ENCODE measurements at places on chromosomes 6 and 20. TPM values are rescaled to one million over a fixed set of nuclear protein-coding genes. Genes with fewer than 3 reads are reported as not detected.

PAX1 gene
- total RNA-seq, result not detected

ZC2HC1B gene
- not detected for total RNA-seq

REM1 gene
- not detected for total RNA-seq

DNA sequence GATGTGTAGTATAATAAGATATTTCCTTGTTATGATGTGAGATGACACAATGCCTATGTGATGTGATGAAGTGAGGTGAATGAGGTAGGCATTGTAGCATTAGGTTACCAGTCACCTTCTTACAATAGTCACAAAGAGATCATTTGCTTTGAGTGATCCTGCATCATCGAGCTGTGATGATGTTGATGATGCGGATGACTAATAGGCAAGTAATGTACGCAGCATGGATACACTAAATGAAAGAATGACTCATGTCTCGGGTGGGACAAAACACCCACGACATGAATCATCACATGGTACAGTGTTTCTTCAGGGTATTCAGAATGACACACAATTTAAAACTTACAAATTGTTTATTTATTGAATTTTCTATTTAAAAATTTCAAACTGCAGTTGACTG is 806.3 kb upstream of the GJE1 start:
- no peak for DNase-seq

SPATS1 gene
- not detected for total RNA-seq

FKBP1C gene
- 0.39 TPM for total RNA-seq

GRCh38 chr20:45833883-45834796 is 541 bp downstream of the SNX21 start:
- DNase-seq, result no peak

- DNase-seq, result no peak
These were observed 57.4 kb downstream of the B4GALT5 start for GRCh38 chr20:49656304-49656703.

GRCh38 chr6:154134471-154135147 is 95.6 kb downstream of the OPRM1 start:
- DNase-seq, result no peak

FAM83C gene
- not detected for total RNA-seq

GRCh38 chr6:106745197-106745770 is 115.9 kb downstream of the QRSL1 start:
- no peak for DNase-seq

GRCh38 chr20:48393737-48394314 is 434.0 kb downstream of the PREX1 start:
- DNase-seq, result no peak

GRCh38 chr20:24766143-24766527 is 182.9 kb upstream of the CST7 start:
- DNase-seq, result peak; percentile 39

DNA sequence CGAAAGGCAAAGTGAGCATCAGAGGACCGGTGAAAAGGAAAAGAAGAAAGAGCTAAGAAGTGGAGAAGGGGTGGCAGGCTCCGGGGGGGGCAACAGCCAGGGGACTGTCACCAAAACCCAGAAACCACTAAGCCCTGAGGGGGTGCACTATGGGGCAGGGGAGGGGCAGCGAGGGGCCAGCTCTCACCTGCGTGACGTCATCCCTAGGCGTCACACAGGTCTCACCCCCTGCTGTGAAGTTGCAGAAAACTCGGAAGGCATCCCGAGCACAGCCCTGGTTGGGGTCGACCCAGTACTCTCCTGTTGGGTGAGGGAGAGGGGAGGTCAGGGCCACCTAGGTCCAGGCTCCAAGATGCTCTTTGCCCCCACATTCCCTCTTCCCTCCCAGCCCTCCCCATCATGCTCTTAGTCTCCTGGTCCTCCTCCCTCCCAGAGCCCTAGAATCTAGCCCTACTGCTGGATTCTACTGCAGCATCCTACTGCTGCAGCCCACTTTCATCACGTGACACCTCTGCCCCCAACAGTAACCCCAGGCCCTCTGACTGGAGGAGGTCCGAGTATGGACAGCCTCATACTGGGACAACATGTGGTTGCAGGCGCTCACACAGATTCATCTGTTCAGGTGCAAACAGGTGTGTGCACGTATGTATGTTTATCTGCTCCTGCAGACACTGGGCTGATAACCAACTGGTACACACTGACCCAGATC is 27.4 kb downstream of the COL11A2 start:
- DNase-seq, result no peak

- no peak for DNase-seq
These were observed 134.6 kb upstream of the EEF1E1 start for GRCh38 chr6:8236956-8237355.

DNA sequence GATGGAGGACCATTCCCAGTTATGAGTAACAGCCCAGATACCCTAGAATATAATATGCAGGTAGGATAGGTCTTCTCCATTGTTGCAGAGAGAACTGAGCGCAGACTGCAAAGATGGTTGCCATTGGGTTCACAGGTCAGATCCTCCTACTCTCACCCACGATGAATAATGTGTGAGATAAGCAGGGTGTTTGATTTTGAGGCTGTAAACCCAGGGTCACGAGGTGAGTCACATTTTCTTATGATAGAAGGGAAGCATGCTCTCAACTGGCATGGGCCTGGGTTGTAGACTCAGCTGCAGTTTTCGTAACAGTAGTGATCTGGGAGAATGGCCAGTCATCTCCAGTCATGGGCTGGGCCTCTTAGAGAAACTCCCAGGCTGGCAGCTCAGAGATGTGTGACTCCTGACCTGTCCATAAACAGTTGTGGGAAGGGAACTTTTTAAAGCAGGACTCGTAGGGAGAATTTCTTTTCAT is 74.2 kb downstream of the CD164 start:
- no peak for DNase-seq

GRCh38 chr6:116101790-116102189 is 1.1 kb downstream of the NT5DC1 start:
- peak; percentile 34 for DNase-seq

RGS17 gene
- total RNA-seq, result not detected

DNA sequence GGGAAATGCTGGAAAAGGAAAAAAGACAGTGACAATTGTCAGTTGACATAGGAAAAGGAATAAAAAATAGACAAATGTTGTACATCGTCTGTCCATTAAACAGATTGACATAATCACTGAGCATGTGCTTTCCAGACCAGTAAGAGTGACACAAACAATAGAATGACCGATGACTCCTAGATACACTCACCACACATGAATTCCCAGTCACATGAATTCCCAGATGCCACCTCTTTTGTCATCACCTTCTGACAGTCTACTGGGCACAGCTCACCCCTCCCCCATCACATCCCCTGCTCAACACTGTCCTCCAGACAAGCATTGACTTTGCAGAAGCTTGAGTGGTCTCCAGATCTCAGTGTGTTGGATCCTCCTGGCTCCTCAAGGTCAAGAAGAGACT is 25.9 kb downstream of the POM121L2 start:
- DNase-seq, result no peak

- peak; percentile 58 for DNase-seq
These were observed 186.3 kb downstream of the ADGB start for GRCh38 chr6:146785001-146785585.

PLA2G7 gene
- not detected for total RNA-seq

GTSF1L gene
- 4.0 TPM for total RNA-seq

GRCh38 chr6:164005004-164005711 is 590.6 kb downstream of the QKI start:
- no peak for DNase-seq

- DNase-seq, result no peak
These were observed 55.5 kb downstream of the SLC22A2 start for GRCh38 chr6:160203076-160203475.

DNA sequence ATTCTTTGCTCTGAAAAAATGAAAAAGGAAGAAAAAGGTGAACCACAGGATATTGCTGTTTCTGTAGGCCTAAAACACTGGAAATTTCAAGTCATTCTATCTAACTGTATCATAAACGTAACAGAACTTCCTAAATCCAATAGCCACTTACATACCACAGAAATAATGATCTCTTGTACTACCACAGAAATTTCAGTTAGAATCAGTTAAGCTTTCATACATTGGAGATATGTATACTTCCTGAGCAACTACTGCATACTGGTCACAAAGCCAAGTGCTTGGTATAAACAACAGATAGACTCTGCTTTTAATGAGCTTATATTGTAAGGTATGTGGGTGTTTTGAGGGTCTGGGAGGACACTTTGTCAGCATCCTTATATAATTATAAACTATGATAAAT is 38.6 kb downstream of the VTA1 start:
- no peak for DNase-seq

GRCh38 chr6:111989743-111990142 is 64.2 kb upstream of the CCN6 start:
- DNase-seq, result peak; percentile 65

DNA sequence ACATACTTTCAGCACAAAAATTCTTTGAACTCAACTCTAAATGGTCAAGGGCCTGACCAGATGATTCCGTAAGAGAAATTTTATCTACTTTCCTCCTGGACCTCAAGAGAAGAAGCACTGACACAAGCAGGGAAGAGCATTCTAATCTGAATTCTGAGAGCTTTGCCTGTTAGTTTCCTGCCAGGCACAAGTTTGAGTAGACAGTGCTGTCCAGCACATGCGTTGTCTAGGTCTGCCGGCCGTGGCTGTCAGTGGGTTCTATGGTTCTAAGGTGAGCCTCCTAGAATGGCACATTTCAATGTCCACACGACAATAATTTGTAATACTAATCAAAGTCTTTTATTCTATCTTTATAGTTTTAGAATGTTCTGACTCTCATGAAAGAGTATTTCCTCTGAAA is 91.9 kb downstream of the RFPL4B start:
- DNase-seq, result no peak

ZFP57 gene
- total RNA-seq, result not detected

SIGLEC1 gene
- 0.11 TPM for total RNA-seq

DNA sequence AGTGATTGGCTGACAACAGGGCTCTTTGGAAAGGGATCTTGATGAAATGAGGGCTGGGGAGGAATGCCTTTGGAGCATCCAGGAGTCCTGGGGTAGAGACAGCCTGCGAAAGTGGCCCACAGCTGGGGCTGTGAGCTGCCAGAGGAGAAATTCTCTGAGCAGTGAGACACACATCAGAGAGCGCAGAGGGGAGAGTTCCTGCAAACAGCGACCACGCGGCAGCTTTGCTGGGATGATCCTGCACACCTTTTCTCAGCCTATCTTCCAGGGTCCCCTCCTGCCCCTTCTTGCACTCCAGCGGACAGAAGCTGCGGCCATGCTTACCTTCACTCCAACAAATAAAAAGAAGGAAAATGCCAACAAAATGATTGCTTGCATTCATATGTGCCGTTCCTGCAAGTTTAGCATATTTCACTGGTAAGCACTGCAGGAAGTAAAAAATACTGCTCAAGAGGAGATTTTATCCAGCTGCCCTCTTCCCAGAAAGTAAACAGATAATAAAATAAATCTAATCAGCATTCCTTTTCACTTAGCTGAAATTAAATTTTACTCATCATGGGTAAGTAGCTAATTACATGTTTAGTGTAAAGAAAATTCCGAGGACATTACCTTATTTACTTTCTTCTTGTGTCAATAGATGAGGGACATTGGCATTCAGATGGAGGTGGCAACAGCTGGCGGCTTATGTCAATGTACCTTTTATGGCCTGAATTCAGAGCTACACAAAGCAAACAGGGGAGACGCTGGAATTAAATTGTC is 339.9 kb upstream of the ARID1B start:
- DNase-seq, result no peak

HCRTR2 gene
- not detected for total RNA-seq

GRCh38 chr20:46699651-46700359 is 9.6 kb upstream of the SLC2A10 start:
- no peak for DNase-seq

- no peak for DNase-seq
These were observed 147.0 kb downstream of the TBC1D32 start for GRCh38 chr6:121187200-121187832.

DNA sequence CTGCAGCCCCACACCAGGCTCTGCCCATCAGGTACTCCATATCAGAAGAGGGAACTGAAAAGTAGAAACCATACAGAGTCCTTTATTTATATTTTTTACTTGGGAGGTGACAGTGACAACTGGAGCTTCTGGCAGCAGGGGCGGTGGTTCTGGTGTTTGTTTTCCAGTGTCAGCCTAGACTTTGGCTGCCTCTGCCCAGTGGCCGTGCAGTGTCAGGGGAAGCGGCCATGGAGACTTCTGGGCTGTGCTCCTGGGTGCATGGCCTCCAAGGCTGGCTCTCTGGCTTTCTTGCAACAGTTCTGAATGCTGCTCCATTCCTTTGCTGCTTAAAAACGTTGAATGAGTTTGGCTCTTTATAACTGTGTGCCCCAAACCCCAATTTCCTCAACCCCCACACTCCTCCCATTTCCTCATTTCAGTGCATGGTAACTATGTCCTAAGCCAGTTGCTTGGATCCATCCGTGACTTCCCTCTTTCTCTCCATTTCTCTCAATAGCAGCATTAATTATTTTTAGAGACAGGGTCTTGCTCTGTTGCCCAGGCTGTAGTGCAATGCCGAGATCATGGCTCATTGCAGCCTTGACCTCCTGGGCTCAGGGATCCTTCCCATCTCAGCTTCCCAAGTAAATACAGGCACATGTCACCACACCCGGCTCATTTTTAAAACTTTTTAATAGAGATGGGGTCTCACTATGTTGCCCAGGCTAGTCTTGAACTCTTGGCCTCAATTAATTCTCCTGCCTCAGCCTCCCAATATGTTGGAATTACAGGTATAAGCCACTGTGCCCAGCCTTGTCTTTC is 141.1 kb upstream of the SGK1 start:
- no peak for DNase-seq

DNA sequence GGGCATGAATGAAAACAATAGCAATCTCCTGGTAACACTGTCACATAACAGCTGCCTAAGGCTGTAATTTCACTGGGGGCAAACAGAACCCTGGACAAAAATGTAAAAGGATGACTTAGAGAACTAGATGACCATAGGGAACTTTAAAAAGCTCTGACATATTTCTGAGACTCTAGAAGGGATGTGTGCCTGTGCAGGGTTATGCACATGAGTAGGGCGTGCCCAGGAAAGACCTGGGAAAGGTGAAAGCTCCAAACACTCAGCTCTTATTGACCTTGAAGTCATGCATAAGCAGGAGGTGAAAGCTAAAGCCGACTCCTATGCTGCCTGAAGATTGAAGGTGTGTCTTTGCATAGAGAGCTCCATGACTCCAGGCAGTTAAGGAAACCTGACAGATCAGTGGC is 118.4 kb upstream of the BTBD3 start:
- DNase-seq, result no peak

DNA sequence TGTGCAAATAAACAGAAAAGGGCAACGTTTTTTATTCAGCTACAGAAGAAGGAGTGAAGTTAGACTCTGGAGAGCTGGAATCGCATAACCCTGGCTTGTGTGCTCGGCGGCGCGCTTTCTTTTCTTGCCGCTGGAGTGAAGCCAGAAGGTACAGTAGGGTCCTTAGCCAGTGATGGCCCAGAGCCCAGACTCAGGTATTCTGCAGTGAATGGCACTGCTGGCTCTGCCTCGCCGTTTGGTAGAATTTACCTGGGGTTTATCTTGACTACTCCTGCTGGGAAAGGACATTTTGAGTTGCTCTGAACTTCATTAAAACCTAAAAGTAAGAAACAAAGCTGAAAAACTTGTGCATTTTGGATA is 56.9 kb upstream of the TIAM2 start:
- no peak for DNase-seq

GRCh38 chr6:21987501-21987957 is 309.3 kb downstream of the PRL start:
- no peak for DNase-seq
